ENCODE measurements at places on chromosomes 5 and 9.

DNA sequence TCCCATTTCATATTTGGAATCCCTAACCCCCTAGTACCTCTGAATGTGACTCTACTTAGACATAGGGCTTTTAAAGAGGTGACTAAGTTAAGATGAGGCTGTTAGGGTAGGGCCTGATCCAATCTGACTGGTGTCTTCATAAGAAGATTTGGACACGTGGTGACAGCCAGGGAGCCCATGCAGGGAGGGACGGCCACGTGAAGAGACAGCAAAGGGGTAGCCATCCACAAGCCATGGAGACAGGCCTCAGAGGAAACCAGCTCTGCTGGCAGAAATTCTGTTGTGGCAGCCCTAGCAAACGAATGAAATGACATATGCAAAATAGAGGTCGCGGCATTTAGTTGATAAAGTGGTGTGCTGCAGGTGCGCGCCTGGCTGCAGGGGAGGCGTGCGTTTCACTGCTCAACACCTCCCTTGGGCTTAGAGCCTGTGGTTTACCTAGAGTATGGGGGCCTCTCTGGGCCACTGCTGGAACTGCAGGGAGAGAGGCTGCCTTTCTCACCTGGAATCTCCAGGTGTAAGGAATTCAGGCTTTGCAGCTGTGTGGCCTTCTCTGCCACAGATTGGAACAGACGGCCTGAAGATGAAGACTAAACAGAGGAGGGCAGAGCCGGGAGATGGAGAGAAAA, 7.1 kb upstream of the AFAP1L1 start:
- DNase-seq, result no peak

- no peak for DNase-seq
These were observed 190.4 kb upstream of the IER5L start for GRCh38 chr9:129368444-129368978.

DNA sequence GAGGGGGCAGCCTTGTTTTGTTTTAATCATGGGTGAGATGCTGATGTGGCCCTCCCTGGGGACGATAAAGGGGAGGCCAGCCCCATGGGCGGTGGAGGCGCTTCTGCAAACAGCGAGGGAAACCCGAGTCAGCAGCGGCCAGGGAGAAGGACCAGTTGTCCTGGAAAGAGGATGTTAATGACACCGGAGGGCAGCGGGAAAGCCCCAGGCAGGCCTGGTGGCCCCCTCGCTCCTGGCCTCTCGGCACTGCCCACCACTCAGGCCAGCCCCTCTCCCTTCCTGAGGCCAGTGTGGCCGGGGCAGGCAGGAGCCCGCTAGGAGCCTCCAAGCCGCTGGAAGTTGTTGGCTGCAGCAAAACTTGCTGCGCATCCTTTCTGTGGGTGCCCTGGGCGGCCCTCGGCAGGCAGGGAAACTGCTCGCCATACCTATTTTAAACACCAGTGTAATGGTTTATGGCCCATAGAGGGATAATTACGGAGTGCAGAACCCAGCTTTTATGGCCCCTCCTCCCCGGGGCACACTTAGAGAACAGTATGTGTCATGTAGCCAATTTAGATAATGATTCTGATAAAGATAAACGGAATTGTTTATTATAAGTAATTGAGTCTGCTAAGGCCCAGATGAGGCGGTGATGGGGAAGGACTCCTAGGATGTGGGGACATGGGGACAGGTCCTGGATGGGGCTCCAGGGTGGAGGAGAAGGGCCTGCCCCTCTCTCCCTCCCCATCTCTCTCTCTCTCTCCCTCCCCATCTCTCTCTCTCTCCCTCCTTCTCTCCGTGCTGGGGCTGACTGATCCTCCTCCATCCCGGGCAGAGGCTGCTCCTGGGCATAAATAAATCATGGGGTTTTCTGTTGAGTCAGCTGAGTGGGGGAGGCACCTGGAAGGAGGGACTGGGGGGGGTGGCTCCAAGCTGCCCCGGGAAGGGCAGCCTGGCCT, 36.9 kb downstream of the LMX1B start:
- no peak for DNase-seq

GRCh38 chr5:82163452-82164175, 114.5 kb downstream of the RPS23 start:
- DNase-seq, result no peak

- DNase-seq, result no peak
These were observed 152.8 kb upstream of the TAS2R1 start for GRCh38 chr5:9782826-9783560.

GRCh38 chr9:119375892-119376291, 6.7 kb upstream of the BRINP1 start:
- no peak for DNase-seq

DNA sequence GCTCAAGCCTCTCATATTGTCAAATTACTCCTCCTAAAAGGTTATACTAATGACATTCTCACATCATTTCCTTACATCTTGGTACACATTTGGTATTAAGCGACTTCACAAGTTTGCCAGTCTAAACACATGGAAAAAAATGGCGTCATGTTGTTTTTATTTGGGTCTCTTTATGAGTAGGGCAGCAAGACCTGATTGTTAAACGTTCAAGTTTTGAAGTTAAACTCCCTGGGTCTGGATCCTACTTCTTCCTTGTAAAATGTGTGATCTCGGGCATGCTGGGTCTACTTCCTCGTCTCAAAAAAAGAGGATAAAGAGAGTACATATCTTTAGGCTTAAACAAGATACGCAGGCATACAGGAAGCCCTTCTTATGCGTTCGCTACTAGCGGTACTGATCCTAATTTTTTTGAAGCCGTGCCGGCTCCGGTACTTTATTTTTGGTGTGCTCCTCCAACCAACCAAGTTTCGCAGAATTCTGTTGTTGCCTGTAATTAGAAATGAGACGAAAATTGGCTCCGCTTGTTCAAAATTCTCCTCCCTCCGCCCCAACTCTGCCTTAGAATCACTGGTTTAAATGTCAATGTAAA, 596 bp upstream of the CDC37L1 start:
- DNase-seq, result no peak

DNA sequence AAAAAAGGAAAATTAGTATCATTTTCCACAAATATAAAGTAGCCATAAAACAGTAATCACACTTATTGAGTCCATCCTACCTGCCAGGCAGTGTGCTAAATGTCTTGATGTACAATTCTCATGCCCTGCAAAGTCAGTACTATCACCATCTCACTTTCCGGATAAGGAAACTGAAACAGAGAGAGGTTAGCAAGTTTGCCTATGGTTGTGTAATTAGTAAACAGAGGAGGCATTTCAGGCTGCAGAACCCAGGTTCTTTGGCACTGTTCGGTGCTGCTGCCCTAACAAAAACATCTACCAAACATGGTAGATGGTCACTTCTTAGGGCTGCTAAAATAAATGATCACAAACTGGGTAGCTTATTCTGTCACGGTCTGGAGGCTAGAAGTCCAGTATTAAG, 22.6 kb downstream of the PLAC8L1 start:
- DNase-seq, result no peak

DNA sequence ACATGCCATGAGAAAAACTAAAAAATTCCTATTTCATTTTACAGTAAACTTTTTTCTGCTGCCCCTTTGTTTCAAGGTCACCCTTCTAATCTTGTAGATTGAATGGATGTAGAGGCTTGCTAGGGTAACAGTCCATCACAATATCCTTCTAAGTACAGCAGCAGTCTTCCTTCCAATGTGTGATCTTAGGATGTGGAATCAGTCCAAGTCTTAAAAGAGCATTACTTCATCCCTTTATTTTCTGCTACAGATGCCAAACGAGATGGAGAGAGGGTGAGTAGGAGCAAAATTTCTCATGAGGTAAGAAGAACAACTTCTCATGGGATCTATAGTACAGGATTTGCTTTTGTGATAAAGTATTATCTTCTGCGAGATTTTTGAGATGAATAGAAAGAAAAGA, 704 bp upstream of the IL33 start:
- no peak for DNase-seq

GRCh38 chr9:129289131-129289731, 111.2 kb upstream of the IER5L start:
- DNase-seq, result no peak

GRCh38 chr9:76227156-76227555, 167.1 kb downstream of the RFK start:
- DNase-seq, result no peak

DNA sequence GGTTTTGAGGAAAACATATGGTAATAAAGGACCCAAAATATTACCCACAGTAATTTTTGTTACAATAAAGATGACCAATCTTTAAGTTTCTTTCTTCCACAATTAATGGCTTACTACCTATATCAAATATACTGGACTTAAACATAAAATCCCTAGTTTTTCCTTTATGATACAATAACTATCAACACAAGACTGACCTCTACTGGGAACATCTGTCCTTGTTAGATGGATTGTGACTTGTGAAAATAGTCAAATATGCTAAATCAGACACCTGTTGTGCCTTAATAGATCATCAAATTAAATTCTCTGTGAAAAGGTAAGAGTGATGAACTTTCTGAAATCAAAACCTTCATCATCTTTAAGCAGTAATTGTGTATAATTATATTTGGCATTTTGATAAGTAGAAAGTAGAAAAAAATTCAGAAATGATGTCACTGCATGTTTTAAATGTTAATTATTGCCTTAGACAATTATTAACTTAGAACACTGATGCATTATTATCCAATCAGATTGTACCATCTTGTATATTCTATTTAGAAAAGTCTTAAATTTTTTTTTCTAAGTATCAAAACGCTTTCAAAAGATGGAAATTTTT, 113.6 kb downstream of the DEPDC1B start:
- DNase-seq, result no peak

DNA sequence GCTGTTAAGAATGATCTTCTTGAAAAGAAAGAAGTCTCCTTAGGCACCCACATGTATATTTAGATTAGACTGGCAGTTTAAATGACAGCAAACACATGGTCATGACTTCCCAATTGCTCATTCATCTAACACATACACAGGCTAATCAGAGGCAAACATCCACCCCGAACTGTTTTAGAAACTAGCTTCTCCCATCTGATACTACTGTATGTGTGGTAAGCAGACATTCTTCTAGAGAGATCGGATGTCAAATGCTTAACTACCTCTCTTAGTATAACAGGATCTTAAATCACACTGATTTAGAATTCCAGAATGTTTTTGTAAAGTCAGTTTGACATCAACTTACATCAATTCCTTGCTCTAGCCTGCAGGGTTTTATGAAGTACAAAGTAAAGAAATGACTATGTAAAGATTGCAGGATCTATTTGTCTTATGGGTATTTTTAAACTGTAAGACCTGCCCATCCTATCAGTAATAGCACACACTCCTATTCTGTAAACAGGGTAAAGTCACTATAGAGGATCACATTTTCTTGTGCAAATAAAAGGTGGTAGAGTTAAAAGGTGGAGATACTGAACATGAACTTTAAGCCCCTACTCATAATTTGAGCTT, 239.7 kb downstream of the MLLT3 start:
- no peak for DNase-seq

DNA sequence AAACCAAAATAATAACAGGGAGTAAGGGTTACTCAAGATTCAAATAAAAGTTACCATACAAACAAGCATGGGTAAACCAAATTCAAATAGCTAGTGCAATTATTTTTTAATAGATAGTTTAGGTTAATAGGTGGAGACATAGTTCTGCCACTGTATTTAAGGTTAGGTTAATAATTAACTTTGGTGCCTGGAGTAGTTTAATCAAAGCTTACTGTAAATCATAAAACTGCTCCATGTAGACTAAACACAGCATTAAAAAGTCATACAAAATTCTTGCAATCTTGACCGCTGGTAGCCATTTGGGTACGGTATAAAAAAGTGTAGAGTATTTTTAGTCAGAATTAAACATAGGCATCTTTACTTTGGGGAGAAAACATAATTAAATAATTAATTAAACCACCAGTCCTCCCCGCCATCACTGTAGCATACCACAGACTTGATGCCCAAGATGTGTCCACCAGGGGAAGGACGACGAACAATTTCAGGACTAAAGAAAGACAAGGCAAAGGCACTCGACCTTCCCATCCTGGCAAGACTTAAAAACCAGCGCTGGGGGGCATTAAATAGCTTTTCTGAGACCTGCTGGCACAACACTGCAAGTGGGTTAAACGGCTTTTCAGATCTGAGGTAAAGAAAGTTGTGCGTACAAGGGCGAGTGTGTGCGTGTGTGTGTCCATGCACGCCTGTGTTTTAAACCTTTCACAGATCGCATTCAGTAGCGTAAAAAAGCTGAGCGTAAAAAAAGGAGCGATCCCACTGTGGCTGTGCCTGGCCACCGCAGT, 2.9 kb downstream of the SEMA6A start:
- DNase-seq, result peak; percentile 27

GRCh38 chr9:99593610-99594009, 228.1 kb upstream of the NR4A3 start:
- no peak for DNase-seq

DNA sequence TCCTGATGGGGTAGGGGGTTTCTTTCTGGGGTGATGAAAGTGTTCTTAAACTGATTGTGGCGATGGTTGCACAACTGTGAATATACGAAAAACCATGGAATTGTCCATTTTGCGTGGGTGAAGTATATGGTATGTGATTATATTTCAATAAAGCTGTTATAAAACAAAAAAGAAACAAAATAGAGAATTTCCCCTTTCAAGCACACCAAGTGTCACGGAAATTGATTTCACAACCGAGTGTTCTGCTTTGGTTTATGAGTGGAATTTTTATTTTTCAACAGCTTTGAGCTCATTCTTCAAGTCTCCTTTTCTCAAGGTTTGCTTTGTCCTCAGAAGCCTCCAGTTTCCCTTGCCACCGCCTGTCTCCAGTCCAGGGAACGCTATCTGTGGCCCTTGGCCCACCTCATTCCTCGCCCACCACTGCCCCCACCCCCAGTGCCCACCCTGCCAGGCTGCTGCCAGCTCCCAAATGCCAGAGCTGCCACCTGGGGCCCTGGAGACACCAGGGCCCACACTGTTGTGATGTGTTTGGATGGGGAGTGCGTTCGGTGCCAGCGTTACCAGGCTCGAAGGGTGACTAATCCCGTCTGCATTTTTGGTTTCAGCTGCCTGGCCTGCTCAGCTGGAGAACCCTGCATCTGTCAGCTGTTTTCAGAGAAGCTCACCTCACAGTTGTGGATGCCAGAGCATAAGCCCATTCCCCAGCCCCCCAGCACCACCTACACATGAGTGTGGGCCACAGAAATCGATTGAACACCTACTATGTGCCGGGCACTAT, 30.4 kb downstream of the DUSP1 start:
- no peak for DNase-seq

DNA sequence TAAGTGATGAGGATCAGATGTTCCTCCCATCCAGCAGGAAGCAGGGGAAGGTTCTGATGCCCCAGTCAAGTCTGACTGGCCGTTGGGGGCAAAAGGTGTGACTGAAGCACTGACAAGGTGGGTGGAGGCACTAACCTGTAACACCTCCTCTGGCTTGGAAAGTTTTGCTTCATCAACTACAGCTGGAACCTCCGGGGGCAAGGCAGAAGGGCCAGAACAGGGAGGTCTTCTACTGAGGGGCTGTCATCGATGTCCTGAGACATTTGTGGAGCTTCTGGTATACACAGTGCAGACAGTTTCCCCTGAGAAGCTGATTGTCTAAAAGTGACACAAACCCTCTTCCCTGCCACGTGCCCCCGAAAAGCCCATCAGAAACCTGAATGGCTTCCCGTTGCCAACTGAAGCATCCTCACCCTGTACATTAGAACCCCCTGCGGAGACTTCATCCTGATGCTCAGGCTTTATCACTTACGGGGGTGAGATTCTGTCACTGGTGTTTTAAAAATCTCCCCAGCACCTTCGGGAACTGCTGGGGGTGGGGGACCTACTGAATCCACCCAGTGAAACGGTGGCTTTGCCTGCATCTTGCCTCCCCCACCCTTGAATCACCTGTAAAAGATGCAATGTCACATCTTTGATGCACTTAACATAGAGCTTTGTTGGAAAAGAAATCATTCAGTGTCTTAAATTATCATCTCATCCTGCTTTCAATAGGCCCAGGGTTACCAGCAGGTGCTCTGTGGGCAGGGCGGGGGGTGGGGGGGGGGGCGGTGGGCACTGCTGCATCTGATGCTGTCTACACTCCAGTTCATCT, 24.6 kb downstream of the TRAF1 start:
- DNase-seq, result no peak

- no peak for DNase-seq
These were observed 2.7 kb downstream of the LARP1 start for GRCh38 chr5:154757814-154758406.
